OCI-M1 (cell line): ENCODE measurements at places on chromosomes 11 and 22.

DNA sequence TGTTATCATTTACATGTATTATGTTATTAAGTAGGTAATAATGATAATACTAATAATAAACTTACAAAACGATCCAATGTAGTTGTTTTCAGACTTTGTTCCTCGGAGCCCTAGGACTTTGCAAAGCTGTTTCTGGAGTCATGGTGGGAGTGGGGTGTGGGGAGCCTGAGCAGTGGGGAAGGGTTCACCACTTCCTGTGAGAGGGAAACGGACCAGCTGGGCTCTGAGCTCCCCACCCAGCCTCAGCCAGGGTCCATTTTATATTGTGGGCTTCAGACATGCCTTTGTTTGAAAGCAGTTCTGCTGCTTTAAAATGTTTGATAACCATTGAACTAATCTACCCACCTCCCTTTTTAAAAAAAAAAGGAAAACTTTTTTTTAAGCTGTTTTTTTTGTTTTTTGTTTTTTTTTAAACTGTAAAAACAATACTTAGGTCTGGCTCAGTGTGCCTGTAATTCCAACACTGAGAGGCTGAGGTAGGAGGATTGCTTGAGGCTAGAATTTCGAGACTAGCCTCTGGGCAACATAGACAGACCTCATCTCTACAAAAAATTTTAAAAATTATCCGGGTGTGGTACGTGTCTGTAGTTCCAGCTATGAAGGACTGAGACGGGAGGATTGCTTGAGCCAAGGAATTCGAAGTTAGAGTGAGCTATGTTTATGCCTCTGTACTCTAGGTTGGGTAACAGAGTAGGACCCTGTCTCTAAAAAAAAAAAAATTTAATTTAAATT, 7.0 kb downstream of the SERPING1 start:
- DNase-seq, result peak; percentile 30

DNA sequence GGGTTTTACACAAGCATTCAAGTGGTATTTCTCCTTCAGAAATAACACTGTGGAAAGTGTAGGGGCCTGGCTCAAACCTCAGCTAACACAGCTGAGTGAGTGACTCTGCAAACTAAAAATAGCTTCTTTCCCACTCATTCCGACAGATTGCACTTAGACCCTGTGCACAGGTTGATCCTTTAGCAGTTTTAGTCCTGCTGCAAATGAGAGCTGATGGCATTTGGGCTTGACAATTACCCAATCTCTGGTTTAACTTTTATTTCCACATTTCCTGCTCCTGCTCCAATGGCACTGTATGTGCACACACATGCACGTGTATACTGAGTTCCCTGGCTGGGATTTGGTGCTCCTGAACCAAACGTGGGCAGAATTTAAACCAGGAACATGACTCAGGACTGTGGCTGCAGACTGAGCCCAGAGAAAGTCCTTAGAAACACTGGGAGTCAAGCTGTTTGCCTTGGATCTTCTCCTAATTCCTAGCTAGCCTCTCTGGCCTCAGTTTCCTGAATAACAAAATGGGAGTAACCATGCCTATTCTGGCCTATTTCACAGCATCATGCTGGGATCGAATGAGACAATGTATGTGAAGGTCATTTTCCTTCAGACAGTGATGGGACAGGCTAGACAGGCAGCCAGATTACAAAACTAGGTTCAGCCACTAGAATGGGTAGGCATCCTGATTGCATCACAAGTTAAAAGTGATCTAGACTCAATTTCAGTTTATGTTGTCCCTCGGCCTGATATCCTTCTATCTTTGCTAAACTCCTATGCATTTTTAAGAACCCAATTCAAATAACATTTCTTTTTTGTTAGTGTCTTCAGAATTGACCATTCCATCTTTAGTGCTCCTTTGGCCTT, 58.2 kb downstream of the SERGEF start:
- no peak for DNase-seq

DNA sequence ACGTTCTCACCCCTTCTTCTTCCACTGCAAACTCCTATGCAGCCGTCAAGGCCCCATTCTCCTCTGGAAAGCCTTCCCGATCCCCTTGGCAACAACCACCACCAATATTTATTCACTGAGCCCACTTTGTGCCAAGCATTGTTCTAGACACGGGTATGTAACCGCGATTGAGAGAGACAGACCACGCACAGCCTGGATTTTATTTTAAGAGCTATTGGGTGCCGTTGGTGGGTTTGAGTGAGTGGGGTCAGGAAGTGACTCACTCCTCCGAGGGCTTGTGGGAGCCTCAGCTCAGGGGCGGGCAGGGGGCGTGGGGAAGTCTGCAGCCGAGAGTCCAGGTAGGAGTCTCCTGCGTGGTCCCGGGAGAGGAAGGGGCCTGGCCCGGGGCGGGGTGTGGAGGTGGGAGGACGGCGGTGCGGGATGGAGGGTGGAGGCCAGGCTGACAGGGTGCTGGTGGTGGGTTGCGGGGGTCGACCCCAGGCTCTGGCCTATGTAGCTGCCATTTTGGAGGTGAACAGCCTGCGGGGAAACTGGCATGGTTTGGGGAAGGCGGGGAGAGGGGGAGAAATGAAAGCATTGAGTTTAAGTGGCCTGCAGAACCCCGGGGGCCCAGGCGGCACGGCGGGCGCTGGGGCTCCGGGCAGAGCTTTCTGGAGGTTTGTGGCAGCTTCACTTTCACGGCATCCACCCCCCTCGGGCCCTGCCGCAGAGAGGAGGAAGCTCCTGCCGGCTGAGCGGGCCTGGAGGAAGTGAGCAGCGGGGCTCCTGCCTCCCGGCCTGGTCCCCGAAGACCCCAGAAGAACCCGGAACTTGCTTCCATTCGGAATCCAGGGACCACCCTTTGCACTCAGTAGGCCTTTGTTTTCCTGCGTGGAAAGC, 547 bp downstream of the PARVG start:
- DNase-seq, result no peak

GRCh38 chr11:86537541-86538222, 134.7 kb downstream of the ME3 start:
- DNase-seq, result peak; percentile 72

GRCh38 chr11:128718064-128718463, 24.2 kb downstream of the FLI1 start:
- DNase-seq, result no peak

DNA sequence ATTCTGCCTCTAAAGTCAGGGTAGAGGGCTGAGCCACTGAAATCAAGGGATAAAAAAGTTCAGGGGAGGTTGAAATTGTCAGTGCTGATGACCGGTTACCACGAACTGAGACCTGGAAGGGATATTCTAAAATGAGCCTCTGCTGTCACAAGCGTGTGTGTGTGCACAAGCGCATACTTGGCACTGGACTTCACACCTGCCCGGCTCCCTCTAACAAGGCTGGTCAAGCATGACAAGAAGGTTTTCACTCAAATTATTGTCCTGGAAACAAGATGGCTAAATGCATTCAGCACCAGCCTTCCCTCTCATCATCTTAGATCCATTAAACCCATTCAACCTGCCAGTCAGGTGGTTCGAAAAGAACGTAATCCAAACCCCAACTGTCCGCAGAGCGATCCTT, 54.8 kb upstream of the CECR2 start:
- no peak for DNase-seq

- DNase-seq, result no peak
Measured at GRCh38 chr11:74373382-74373781, 24.9 kb downstream of the PGM2L1 start.

DNA sequence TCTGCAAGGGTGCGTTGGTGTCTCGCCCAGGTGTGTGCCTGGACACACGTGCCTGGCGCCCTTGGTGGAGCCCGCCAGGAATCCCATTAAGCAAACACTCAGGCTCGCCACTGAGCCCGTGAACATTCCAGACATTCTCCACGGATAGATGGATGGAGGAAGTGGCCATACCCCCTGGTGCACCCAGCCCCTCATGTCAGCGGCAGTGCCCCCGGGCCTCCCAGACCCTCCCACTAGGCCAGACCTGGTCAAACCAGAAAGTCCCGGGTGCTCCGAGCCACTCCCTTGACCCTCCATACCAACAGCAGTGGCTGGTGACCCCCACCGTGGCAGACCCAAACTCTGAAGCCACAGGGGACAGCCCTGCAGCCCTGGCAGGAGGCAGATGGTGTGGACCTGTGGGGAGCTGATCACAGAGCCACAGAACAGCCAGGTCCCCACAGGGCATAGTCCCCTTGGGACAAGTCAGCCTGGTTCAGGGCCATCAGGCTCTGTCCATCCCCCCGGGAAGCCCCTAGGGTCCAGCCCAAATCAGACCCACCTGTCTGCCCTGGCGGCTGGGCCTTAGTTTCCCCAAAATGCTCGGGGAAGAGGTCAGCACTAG, 1.9 kb downstream of the EPS8L2 start:
- no peak for DNase-seq

DNA sequence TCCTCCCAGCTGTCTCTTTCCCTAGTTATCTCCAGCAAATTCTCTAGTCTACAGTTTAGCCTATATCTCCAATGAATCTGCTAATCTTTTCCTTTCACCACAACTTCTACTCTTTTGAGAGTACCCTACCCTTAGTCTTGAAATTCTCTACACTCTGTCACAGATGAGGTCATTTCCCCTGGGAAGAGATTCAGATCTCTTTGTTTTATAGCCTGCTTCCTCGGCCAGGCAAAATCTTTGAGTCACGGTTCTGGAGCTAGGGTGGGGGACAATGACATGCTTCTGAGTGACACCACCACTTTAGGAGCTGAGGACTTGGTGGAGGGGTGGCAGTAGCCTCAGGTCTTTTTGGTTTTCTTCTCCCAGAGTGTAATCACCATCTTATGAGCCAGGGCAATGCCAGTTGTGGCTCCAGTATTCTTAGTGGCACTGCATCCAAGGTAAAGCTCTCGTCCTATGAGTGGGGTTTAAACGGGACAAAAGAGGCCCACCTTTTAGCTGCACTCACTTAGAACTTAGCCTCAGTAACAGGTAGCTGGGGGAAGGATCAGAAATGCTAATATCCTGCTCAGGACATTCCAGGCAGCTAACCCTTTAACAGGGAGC, 98.5 kb upstream of the RRM1 start:
- peak; percentile 64 for DNase-seq

- peak; percentile 36 for DNase-seq
Measured at GRCh38 chr11:65593518-65594414, 1.8 kb downstream of the KCNK7 start.

GRCh38 chr11:115778928-115779650, 274.9 kb upstream of the CADM1 start:
- DNase-seq, result peak; percentile 29

DNA sequence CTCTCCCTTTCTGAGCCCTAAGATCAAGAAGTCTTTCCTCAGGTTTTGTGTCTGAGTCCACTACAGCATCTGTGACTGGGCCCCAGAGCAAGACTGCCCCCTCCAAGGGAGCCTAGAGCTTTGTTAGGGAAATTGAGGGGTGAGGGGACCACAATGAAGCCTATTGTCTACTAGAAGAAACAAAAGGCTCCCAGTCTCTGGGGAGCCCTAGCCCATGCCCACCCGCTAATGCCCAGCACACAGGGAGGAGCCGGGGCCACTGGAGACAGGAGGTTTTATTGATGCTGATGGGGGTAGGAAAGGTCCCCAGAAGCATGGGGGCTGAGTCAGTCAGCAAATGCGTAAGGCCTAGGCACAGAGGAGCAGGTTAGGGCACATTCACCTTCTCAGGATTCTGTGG, 14.0 kb downstream of the RHOG start:
- DNase-seq, result no peak

- no peak for DNase-seq
Measured at GRCh38 chr11:12182302-12182675, 71.9 kb downstream of the MICAL2 start.

- DNase-seq, result no peak
Measured at GRCh38 chr11:68049509-68050370, 10.9 kb downstream of the TCIRG1 start.

DNA sequence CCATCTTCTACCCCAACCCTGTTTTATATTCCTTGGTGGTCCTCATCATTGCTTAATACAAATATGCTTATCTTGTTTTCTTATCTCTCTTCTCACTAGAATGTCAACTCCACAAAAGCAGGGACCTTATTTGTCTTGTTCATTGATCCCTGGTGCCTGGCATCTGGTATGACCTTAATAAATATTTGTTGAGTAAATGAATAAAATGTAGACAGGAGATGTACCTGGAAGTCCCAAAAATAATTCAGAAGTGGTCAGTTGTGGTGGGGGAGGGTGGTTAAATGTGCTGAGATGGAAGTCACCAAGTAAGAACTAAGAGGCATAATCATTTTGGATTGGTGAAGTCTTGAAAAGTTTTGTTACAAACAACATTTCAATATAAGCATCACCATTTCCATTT, 214.8 kb upstream of the MPPED2 start:
- no peak for DNase-seq

- no peak for DNase-seq
Measured at GRCh38 chr11:98630736-98631135, 390.0 kb upstream of the CNTN5 start.
